ENCODE measurements at places on chromosomes 5 and 9.

- DNase-seq: no peak
These were observed 101.5 kb downstream of the DENND1A start for GRCh38 chr9:123828449-123828848.

- DNase-seq: no peak
These were observed 17.1 kb downstream of the CTNNA1 start for GRCh38 chr5:138770291-138770690.

- DNase-seq: no peak
These were observed 28.4 kb downstream of the RASEF start for GRCh38 chr9:83034587-83034986.

- DNase-seq: no peak
These were observed 804.9 kb upstream of the SEMA6A start for GRCh38 chr5:117379521-117379920.

- DNase-seq: no peak
These were observed 651.8 kb downstream of the KIF4B start for GRCh38 chr5:155665361-155665760.

Measured in T-helper 17 cell (primary cell).